Spinal cord (tissue), 10 donors: ENCODE measurements at places on chromosomes 11 and 22. TPM values are rescaled to one million over a fixed set of nuclear protein-coding genes. Genes with fewer than 3 reads are reported as not detected.

HBG2 gene
- 12,245 TPM for total RNA-seq

CCDC88B gene
- total RNA-seq: 4.2 TPM

TPBGL gene
- total RNA-seq: 0.11 TPM

GLYAT gene
- 0.10 TPM for total RNA-seq

ACAT1 gene
- total RNA-seq: 86.3 TPM

LMO2 gene
- total RNA-seq: 72.7 TPM

NDUFS8 gene
- 75.0 TPM for total RNA-seq

MED17 gene
- 32.2 TPM for total RNA-seq

PCF11 gene
- 64.8 TPM for total RNA-seq

SNX32 gene
- 4.0 TPM for total RNA-seq

OR8G1 gene
- not detected for total RNA-seq

NLRP14 gene
- 1.2 TPM for total RNA-seq

PKNOX2 gene
- total RNA-seq: 14.2 TPM

EHF gene
- total RNA-seq: 7.5 TPM

- DNase-seq: no peak
- no peaks in the 10 kb centered on the region for H3K4me1 ChIP-seq
Observed at GRCh38 chr22:17243524-17243923, 24.3 kb upstream of the ADA2 start.

- DNase-seq: no peak
- no peak overlapping the region for H3K27ac ChIP-seq
- H3K36me3 ChIP-seq: no peaks in the 10 kb centered on the region
- peaks cover 13% of the 10 kb centered on the region for H3K4me1 ChIP-seq
Observed at GRCh38 chr11:63564784-63565350, 1.7 kb upstream of the PLAAT2 start.

DNA sequence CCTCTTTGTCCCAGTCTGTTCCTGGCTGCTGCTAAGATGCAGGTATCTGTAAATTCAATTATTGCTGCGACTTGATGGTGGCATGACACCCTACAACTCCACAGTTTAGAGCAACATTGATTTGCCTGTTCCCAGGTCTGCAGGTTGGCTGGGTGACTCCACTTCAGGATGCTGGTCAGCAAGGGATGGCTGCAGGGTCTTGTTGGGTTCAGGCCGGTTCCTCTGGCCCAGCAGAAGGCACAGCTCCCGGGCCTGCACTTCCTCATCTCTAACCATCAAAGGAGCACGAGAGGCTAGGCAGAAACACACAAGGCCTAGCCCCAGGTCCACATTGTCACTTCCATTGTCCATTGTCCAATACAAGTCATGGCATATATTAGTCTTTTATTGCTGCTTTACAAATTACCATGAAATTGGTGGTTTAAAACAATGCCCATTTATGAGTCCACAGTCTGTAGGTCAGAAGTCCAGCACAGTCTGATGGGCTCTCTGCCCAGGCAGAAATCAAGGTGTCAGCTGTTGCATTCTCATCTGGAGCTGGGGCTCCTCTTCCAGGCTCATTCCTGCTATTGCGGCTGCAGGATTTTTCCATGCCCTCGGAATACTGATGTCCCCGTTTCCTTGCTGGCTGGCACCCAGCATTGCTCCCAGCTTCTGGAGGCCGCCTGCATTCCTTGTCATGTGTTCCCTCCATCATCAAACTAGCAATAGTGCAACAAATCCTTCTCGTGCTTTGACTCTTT, 96.6 kb upstream of the LMO1 start:
- peaks cover 18% of the 10 kb centered on the region for H3K4me1 ChIP-seq
- no peak overlapping the region for H3K27ac ChIP-seq
- H3K27me3 ChIP-seq: no peaks in the 10 kb centered on the region
- no peak overlapping the region for H3K4me3 ChIP-seq

GRCh38 chr22:28883657-28883916, 215 bp downstream of the ZNRF3 start:
- peak overlapping the region; percentile 73 for H3K4me3 ChIP-seq
- DNase-seq: no peak
- no peak overlapping the region for H3K27ac ChIP-seq
- H3K27me3 ChIP-seq: peaks cover 3% of the 10 kb centered on the region
- H3K36me3 ChIP-seq: no peaks in the 10 kb centered on the region
- peaks cover 17% of the 10 kb centered on the region for H3K4me1 ChIP-seq

- H3K36me3 ChIP-seq: peaks cover 4% of the 10 kb centered on the region
- H3K4me1 ChIP-seq: peaks cover 5% of the 10 kb centered on the region
- no peaks in the 10 kb centered on the region for H3K27me3 ChIP-seq
- no peak overlapping the region for H3K27ac ChIP-seq
Observed at GRCh38 chr11:36196411-36196998, 92.7 kb downstream of the COMMD9 start.

DNA sequence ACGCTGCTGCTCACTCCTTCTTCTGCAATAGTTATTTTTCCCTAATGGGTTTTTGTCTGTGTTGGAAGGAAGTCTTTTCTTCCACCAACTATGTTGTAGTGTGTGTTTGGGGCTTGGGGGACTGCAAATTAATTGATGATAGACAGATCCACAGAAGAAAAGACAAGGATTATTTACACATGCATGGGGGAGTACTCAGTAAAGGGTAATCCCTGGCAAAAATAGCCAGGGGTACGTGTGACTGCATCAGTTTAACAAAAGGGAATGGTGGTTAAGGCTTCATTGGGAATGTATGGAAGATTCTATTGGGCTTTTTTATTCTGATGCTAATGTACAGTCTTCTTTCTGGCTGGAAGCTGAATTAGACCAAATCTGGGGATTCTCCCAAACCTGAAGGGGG, 20.2 kb upstream of the FEZ1 start:
- H3K36me3 ChIP-seq: no peaks in the 10 kb centered on the region
- peaks cover 19% of the 10 kb centered on the region for H3K4me1 ChIP-seq
- H3K27me3 ChIP-seq: no peaks in the 10 kb centered on the region
- DNase-seq: peak; percentile 46

GRCh38 chr11:32224580-32224979, 133.7 kb downstream of the RCN1 start:
- H3K36me3 ChIP-seq: no peaks in the 10 kb centered on the region
- no peaks in the 10 kb centered on the region for H3K27me3 ChIP-seq
- no peak overlapping the region for H3K4me3 ChIP-seq

DNA sequence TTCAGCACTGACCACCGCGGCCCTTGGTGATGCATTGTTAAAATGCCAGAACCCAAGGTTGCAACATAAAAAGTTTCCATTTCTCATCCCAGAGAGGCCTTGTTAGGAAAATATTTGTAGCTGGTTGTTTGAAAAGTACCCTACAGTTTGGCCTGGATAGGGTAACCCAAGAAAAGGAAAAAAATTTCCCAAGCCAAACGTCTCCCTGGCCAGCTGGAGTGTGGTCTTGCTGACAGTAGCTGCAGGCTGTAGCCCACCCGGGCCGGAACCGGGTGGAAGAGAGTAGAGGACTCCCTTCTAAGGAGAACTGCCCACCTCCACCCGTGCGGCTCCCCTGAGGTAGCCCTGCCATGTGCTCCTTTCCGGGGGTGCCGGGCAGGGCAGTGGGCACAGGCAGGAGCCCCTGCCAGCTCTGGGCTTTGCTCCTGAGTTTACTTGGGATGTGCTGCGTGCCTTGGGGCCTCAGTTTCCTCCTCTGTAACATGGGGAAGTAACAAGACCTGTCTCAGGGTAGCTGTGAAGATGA, 38.5 kb downstream of the IGHMBP2 start:
- no peak for DNase-seq
- H3K27me3 ChIP-seq: no peaks in the 10 kb centered on the region
- H3K36me3 ChIP-seq: peaks cover 51% of the 10 kb centered on the region
- no peak overlapping the region for H3K27ac ChIP-seq
- H3K4me1 ChIP-seq: peaks cover 15% of the 10 kb centered on the region

GRCh38 chr11:61533401-61533800, 24.9 kb downstream of the LRRC10B start:
- DNase-seq: no peak
- no peak overlapping the region for H3K4me3 ChIP-seq
- no peak overlapping the region for H3K27ac ChIP-seq
- H3K4me1 ChIP-seq: peaks cover 15% of the 10 kb centered on the region
- peaks cover 54% of the 10 kb centered on the region for H3K36me3 ChIP-seq

DNA sequence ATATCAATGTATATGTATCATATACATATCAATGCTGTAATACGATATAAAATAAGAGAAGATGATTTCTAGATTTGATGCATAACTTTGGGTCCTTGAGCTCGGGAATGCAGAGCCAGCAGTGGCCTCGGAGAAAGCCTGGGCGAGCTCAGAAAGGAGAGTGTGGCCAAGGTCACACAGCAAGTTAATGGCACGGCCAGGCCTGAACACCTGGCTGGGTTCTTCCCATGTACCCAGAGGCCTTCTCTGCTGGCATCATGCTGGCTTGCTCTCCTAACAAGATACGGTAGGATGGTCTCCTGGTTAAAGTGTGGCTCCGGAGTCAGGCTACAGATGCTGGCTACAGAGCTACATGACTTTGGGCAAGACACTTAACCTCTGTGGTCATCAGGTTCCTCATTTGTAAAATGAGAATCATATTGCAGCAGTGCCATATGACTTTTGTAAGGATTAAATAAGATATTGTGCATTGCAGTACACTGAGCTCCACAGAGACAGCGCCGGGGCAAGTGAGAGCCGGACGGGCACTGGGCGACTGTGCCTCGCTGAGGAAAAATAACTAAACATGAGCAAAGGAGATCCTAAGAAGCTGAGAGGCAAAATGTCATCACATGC, 29.9 kb downstream of the TPST2 start:
- no peak overlapping the region for H3K4me3 ChIP-seq
- H3K36me3 ChIP-seq: peaks cover 2% of the 10 kb centered on the region
- no peaks in the 10 kb centered on the region for H3K27me3 ChIP-seq
- DNase-seq: no peak
- H3K4me1 ChIP-seq: peaks cover 13% of the 10 kb centered on the region
- H3K27ac ChIP-seq: no peak overlapping the region

DNA sequence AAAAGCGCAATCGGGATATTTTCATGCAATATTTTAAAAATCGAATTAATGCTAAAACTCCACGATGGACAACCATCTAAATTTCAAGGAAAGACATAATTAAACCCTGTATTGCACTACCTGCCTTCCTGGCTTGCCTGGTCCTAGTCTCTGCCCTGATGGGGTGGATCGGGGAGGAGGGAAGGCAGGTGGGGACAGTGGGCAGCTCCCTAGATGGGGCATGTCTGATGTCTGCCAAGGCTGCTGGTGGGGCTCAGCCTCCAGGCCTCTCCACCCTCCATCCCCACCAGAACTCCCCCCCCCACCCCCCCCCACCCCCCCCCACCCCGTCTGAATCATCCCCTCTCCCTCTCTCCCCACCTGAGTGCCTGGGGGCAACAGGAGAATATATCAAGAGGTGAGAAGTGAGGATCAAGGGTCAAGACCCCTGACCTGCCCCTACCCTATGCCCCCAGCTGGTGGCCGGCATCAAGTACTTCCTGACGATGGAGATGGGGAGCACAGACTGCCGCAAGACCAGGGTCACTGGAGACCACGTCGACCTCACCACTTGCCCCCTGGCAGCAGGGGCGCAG, 650 bp downstream of the CST6 start:
- DNase-seq: no peak
- peaks cover 32% of the 10 kb centered on the region for H3K27me3 ChIP-seq

DNA sequence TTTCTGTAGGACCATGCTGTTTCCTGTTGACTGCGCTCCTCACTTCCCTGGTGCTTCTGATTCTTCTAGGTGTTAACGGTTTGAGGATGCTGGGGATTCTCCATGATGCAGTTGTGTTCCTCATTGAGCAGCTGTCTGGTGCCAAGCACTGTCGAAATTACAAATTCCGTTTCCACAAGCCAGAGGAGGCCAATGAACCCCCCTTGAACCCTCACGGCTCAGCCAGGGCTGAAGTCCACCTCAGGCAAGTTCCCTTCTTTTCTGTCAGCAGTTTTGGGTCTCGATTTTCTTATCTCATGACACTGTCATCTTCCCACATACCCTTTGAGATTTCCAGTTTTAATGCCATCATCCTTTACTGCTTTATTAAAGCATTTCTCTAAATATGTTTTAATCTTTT, 7.7 kb upstream of the TTC36 start:
- no peak overlapping the region for H3K4me3 ChIP-seq
- no peaks in the 10 kb centered on the region for H3K27me3 ChIP-seq
- no peak for DNase-seq
- no peaks in the 10 kb centered on the region for H3K4me1 ChIP-seq
- peaks cover 63% of the 10 kb centered on the region for H3K36me3 ChIP-seq
- H3K27ac ChIP-seq: no peak overlapping the region

- no peak overlapping the region for H3K4me3 ChIP-seq
- H3K27ac ChIP-seq: no peak overlapping the region
- DNase-seq: no peak
- H3K36me3 ChIP-seq: no peaks in the 10 kb centered on the region
- H3K4me1 ChIP-seq: no peaks in the 10 kb centered on the region
Observed at GRCh38 chr11:96277696-96278038, 65.3 kb downstream of the MAML2 start.

- no peaks in the 10 kb centered on the region for H3K27me3 ChIP-seq
- H3K36me3 ChIP-seq: peaks cover 47% of the 10 kb centered on the region
- H3K4me1 ChIP-seq: peaks cover 45% of the 10 kb centered on the region
- no peak overlapping the region for H3K4me3 ChIP-seq
- peak; percentile 92 for DNase-seq
Observed at GRCh38 chr11:72831521-72832300, 17.5 kb downstream of the ATG16L2 start.

DNA sequence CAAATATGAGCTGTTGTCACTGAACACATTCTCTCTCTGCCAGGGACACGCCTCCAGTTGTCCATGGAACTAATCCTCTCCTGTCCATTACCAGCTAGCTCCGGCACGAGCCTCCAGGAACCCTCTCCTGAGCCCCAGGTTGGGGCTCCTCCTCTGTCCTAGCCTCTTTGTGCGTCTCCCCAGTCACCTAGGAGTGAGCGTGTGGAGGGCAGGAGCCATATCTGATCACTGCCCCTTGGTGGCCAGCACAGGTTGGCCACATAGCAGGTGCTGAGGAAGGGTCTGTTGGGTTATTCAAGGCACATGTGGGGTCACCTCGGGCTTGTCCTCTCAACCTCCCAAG, 2.5 kb downstream of the SYVN1 start:
- H3K4me1 ChIP-seq: peaks cover 32% of the 10 kb centered on the region
- DNase-seq: no peak
- H3K27ac ChIP-seq: no peak overlapping the region
- no peak overlapping the region for H3K4me3 ChIP-seq
- no peaks in the 10 kb centered on the region for H3K27me3 ChIP-seq
- H3K36me3 ChIP-seq: peaks cover 66% of the 10 kb centered on the region

DNA sequence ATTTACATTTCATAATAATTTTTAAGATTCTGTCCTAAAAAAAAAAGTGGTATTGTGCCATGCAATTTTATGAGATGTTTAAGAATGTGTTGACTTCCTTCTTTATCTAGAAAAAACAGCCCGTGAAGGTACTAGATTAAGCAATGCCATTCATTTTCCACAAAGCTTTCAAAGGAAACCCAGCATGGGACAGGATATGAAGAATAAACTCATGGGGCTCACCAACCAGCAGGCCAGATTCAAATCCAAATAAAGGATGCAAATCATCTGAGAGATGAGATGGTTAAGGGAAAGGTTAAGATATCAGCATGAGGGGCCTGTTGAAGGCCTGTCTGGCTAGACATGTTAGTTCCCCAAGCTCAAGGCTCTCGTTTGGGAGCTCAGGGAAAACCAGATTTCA, 199.1 kb downstream of the SWAP70 start:
- no peaks in the 10 kb centered on the region for H3K27me3 ChIP-seq
- no peak overlapping the region for H3K27ac ChIP-seq
- H3K4me3 ChIP-seq: no peak overlapping the region
